ENCODE measurements at places on chromosomes 4 and X.
A peak's percentile ranks its signal among the peaks of the same experiment; 100 is the strongest.

DNA sequence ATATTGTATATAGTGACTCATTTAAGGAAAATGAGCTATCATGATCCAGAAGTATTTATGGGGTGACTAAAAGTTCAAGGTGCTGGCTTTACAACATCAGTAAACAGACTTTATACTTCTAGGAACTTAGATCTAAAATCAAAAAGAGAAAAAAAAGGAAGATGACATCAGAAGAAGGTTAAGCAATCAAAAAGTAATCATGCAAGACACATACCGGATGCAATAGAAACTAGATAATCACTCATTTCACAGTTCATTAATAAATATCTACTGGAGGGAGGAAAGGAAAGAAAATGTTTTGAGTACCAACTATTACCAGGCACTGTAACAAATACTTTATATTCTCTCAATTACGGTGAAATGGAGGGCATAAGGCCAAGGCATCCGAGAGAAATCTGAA is 276.4 kb downstream of the SPRY1 start:
- no peak for DNase-seq

DNA sequence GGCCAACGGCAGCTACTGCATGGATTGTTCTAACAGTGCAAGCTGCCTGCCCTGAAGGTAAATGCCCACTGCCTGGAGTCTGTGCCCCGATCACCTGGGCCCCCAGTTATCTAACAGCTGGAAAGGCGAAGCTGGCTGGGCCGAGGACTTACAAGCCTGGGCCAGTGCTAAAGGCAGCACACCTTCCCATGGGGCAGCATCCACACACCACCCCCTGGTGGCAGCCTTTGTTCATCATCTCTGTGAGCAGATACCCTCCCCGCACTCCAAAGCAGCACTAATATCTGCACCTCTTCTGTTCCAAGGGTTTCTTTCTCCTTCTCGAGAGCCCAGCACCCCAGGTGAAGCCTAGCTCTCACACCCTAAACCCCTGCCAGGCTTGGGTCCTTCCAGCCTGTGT is 7.6 kb downstream of the SLC2A9 start:
- no peak for DNase-seq

DNA sequence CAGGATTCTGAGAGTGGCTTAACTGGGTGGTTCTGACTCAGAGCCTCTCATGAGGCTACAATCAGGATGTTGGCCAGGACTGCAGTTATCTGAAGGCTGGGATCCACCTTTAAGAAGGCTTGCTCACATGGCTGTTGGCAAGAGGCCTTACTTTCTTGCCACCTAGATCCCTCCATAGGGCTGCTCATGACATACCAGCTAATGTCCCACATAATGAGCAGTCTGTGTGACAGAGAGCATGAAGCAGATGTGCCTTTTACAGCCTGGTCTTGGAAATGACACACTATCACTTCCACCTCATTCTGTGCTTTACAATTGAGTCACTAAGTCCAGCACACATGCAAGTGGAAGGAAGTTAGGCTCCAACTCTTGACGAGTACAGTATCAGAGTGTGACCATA is 4.3 kb upstream of the RBM3 start:
- DNase-seq: no peak

- DNase-seq: no peak
Measured at GRCh38 chr4:177128306-177128705, 181.4 kb upstream of the NEIL3 start.

- DNase-seq: no peak
Measured at GRCh38 chrX:21509912-21510311, 135.7 kb downstream of the CNKSR2 start.

DNA sequence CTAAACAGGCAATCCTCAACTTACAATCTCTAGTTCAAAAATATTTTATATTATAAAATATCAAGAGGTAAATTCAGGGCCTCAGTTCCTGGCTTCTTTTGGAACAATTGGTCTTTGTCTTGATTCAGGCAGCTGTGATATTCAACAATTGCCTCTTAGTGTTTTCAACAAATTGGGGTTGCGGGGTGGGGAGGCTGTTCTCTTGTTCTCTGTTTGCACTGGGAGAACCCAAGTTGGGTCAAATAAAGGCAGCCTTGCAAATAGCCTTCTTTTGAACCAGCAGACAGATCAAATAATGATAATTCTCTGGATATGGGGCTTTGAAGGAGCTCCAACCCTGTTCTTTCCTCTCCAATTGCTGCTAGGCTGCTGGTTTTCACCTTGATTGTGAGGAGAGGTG is 142.5 kb downstream of the COL4A5 start:
- no peak for DNase-seq

DNA sequence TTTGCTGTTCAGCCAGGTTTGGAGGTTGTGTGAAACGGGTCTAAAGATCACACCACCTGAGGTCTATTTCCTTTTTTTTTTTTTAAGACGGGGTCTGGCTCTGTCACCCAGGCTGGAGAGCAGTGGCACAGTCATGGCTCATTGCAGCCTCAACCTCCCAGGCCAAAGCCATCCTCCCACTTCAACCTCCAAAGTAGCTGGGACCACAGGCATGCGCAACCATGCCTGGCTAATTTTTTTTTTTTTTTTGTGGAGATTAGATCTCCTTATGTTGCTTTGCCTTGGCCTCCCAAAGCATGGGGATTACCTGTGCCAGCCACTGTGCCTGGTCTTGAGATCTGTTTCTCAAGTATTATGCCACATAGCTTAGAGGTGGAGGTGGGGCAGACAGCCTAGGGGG is 49.2 kb upstream of the ELOVL6 start:
- no peak for DNase-seq

- DNase-seq: no peak
Measured at GRCh38 chr4:17063888-17064287, 165.4 kb upstream of the LDB2 start.

- no peak for DNase-seq
Measured at GRCh38 chr4:139880841-139881240, 215.2 kb downstream of the MGST2 start.

DNA sequence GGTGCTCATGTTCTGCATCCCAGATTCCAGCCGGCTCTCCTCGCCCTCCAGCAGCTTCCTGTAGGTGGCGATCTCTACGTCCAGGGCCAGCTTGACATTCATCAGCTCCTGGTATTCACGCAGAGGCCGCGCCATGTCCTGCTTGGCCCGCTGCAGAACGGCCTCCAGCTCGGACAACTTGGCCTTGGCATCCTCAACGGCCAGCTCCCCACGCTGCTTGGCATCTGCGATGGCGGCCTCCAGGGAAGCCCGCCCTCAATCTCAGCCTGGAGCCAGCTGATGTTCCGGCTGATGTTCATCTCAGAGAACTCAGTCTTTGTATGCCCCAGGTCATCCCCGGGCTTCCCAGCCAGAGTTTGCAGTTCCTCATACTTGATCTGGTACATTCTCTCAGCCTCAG is 431.8 kb upstream of the DIPK2B start:
- no peak for DNase-seq

DNA sequence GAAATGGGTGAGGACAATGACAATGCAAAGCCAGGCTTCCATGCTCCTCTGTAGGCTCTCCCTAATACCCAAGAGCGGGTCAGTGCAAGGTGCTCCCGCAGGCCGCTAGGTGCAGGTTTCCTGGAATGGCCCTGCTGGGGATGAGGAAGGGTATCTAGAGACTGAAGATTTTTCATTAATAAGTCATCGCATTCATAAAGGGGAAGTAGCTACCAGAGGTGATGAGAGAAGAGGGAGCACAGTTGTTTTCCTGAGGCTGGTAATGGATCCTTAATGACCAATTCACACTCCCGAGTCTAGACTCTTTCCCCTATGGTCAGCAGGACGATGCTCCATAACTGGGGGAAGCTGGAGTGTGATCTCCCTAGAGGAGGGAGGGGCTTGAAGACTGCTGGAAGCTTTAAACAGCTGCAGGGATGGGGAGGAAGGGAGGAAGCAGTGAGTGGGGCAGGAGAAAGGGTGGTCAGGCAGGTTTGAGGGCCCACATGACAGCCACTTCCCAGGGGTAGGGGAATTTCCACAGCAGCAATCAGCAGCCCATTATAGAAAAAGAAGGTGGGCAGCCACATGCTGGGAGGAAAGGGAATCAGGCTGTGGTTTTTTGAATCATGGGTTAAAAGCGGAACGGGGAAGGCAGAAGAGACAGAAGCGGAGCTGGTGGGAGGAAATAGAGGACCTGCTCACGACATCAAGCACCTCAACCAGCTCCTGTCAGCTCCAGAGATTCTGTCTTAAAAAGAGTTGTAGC is 10.2 kb upstream of the ATP6AP2 start:
- DNase-seq: peak; percentile 8

DNA sequence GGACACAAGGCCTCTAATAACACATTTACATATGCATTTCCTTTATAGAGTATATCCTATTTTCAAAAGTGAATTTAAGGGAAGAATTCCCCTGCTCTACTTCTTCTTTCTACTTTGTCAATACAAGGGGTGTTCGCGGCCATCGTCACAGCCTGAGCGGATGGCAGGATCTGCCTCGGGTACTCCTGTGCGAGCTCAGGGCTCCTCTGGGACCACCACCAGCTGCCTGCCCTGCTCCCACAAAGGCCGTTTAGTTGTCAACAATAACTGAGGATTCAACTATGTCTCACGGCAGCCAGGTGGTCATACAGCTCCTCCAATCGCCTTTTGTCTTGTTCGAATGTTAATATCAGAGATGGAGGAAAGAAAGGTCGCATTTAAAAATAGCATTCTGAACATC is 228.2 kb upstream of the TENM3 start:
- DNase-seq: no peak

- DNase-seq: no peak
Measured at GRCh38 chrX:7351926-7352325, 204.0 kb upstream of the PUDP start.

GRCh38 chrX:10582945-10583344 is 37.4 kb downstream of the MID1 start:
- no peak for DNase-seq

- DNase-seq: no peak
Measured at GRCh38 chr4:140335076-140335475, 38.4 kb upstream of the SCOC start.

GRCh38 chr4:108417923-108418322 is 202.5 kb upstream of the RPL34 start:
- no peak for DNase-seq

DNA sequence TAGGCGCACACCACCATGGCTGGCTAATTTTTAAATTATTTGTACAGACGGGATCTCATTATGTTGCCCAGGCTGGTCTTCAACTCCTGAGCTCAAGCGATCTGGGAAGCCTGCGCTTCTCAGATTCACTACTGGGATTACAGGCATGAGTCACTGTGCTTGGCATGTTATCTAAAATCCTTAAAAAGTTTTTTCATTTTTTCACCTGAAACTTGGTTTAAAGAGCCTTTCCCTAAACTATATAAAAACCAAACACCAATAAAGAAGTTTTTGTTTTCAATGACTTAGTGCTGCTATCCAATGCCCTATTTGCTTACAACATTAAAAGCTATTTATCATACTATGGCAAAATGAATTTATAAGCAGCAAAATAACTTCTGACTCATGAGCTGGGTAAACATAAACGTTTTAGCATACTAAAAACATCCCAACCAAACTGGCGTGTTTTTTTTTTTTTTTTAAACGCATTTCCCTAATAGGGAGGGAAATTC is 127.8 kb downstream of the UBE2K start:
- DNase-seq: no peak

- DNase-seq: no peak
Measured at GRCh38 chr4:48343551-48343950, 2.2 kb downstream of the SLAIN2 start.

- DNase-seq: no peak
Measured at GRCh38 chr4:125529071-125529470, 214.3 kb downstream of the FAT4 start.

- no peak for DNase-seq
Measured at GRCh38 chr4:3219761-3220475, 29.0 kb upstream of the MSANTD1 start.

GRCh38 chr4:149370785-149371420 is 444.7 kb downstream of the IQCM start:
- no peak for DNase-seq

GRCh38 chr4:37662251-37662650 is 23.9 kb downstream of the RELL1 start:
- DNase-seq: no peak

- DNase-seq: no peak
Measured at GRCh38 chr4:172982151-172982590, 186.4 kb upstream of the GALNT7 start.

- DNase-seq: no peak
Measured at GRCh38 chr4:110046588-110047049, 133.9 kb downstream of the EGF start.

DNA sequence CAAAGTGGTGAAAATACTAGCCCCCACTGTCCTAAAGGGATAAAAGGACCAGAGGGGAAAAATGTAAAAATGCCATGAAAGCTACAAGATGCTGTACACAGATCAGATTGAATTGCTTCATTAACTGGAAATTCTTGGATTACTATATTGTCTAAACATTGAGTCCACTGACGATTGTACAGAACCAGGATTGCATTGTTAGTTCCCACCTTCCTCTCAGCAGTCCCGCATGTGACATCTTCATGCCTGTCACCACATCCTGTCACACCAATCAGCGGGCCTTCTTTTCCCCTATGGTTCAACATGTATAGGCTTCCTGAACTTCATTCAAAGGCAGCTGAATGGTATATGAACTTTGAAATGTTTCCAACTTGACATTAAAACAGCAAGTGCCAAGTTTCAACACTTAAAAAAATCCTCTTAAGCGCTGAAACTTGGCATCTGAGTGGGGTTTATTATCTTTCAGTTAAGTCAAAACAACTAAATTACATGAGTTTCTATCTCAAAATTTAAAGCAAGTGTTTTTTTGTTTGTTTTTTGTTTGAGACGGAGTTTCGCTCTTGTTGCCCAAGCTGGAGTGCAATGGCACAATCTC is 24.6 kb downstream of the ZRSR2 start:
- peak; percentile 2 for DNase-seq

DNA sequence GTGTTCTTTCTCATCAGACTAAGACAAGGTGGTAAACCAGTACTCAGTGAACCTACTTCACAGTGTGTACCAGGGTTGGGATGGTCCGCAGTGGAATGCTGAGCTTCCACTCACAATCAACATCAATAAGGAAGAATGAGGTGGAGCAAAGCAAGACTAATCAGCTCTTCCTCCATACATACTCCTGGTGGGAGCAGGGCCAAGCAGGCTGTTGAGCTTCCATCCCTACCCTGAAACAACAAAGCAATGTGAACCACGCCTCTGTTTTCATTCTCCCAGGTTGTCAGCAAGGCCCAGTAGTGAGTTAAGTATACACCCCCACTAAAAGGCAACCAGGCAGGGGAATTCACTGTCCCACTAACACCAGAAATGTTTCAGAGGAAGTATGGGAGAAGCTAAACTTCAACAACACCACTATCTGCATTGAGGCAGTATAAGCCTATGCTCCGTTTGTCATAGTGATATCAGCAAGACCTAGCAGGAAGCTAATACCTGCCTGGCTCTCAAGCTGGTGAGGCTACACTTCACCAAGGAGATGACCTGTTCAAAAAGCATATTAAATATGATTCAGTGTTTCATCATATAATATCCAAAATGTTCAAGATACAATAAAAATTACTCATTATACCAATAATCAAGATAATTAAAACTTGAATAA is 109.5 kb downstream of the DDX60 start:
- DNase-seq: no peak

GRCh38 chr4:56737666-56738065 is 56.6 kb upstream of the HOPX start:
- DNase-seq: no peak

Data from CD4-positive, alpha-beta T cell treated with Interleukin-6 at 100 ng/mL for 8 hours (primary cell).